Frontal cortex (tissue), 4 donors: ENCODE measurements at places on chromosomes 12 and 14. TPM values are rescaled to one million over a fixed set of nuclear protein-coding genes. Genes with fewer than 3 reads are reported as not detected.

Gene FOXA1
- not detected for total RNA-seq

Gene PLA2G1B
- total RNA-seq, result not detected

Gene TXNDC16
- 77.9 TPM for total RNA-seq

Gene KRT6C
- total RNA-seq, result not detected

Gene B3GNT4
- 11.8 TPM for total RNA-seq

Gene KIF26A
- 13.0 TPM for total RNA-seq

Gene HEBP1
- 3.3 TPM for total RNA-seq

Gene MEG3
- total RNA-seq, result 95.4 TPM

Gene PCNX1
- total RNA-seq, result 155 TPM

Gene NEUROD4
- total RNA-seq, result 2.9 TPM

Gene MLXIP
- 6.9 TPM for total RNA-seq

Gene PRMT5
- total RNA-seq, result 61.1 TPM

Gene GPD1
- 9.4 TPM for total RNA-seq
